ENCODE measurements at places on chromosomes 16 and 17.

GRCh38 chr17:35088881-35089585 is 25.5 kb upstream of the RFFL start:
- peak; percentile 26 for DNase-seq

- DNase-seq = no peak
These were observed 37.1 kb upstream of the SLC25A19 start for GRCh38 chr17:75326226-75326848.

GRCh38 chr17:28004344-28004743 is 38.1 kb upstream of the NLK start:
- no peak for DNase-seq

- DNase-seq = no peak
These were observed 13.5 kb upstream of the CBX8 start for GRCh38 chr17:79810130-79811010.

- no peak for DNase-seq
These were observed 59.9 kb downstream of the OR1D5 start for GRCh38 chr17:3003296-3004149.

- no peak for DNase-seq
These were observed 29.0 kb downstream of the ZC3H18 start for GRCh38 chr16:88599092-88599733.

DNA sequence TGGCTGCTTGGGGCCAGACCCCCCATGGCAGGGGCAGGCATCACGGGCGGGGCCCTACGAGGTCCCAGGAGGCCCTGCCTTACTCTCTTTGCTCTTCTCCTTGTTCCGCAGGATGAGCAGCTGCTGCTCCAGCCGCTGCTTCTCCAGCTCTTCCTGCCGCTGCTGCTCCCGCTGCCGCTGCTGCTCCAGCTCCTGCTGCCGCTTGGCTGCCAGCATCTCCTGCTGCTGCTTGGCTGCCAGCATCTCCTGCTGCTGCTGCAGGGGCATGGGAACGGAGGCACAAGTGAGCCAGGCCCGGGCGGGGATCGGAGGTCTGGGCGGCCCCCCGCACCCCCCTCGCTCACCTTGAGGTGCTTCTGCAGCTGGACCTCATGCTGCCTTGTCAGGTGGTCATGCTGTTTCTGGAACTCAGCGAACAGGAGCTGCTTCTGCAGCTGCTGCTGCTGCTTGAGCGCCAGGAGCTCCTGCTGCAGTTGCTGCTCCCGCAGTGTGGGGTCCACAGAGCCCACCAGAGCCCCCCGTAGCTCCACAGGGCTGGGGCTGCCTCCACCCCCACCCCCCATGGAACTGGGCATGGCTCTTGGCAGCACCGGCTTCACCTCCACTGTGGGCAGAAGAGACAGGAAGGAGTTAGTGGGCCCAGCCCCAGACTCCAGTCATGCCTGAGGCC is 22.8 kb downstream of the G6PC3 start:
- DNase-seq = no peak

DNA sequence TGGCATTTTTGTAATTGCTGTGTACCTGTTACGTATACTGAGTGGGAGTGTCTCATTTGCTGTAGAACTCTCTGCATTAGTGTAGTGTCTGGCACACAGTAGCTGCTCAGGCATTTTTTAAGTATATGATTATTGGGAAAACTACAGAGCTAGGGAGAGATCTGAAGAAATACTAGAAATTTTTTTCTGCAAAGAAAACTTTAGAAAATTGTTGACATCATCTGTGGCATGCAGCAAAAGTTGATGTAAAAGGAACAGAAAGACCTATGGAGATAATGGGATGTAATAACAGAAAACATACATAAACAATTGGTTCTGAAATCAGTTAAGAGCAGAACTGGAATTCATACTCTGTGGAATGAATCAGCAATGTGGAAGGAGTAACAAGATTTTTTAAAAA is 11.6 kb downstream of the CLTC start:
- DNase-seq = no peak

GRCh38 chr16:79784007-79784406 is 183.5 kb upstream of the MAF start:
- no peak for DNase-seq

DNA sequence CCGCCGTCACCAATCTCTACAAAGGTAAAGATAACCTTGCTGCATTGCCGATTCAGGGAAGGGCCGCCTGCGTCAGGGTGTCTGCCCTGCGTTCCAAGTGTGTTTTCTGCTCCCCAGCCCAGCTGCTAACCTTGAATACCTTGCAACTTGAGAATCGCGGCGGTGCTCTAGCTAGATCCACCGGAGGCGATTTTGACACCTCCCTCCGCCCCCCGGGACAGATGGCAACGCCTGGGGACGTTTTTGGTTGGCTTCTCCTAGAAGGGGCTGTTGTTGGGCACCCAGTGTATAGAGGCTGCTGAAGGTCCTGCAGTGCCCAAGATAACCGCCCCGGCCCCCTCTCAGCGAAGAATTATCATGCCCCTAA is 1.5 kb downstream of the HAPSTR1 start:
- DNase-seq = no peak

- DNase-seq = no peak
These were observed 87.8 kb downstream of the CYB561 start for GRCh38 chr17:63358111-63358839.

DNA sequence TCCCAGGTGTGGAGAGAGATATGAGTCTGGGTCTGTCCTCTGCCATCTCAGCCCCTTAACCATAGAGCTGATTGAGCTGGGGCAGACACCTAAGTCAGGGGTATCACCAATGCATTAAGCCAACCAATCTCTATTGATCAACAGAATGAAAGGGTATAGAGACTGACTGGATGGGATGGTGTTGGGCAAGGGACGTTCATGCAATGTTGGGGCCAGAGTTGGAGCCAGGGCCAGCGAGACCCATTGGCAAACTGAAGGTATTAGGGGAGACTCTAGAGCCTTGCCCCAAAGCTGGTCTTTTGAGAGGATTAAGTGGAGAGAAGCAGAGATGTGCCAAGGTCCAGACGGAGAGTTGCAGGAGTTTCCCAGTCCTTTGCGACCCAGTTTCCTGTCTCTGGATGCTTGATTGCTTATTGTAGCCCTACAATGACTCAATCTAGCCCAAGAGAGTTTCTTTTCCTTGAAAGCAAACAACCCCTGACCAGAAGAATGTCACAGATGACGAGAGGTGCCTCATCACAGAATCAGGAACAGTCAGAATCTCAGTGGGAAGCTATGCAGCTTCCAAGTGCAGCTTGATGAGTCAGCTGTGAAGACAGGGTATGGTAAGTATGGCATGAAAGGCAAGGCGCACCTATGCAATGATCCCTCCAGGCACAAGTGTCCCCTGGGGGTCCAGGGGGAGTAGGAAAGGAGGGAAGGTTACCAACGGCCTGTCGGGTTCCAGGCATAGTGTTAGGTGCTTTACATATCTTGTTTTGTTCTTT is 137.2 kb downstream of the UTP18 start:
- no peak for DNase-seq

GRCh38 chr17:73838815-73839214 is 194.6 kb upstream of the SDK2 start:
- no peak for DNase-seq

Data from GOT3 (cell line).